ENCODE measurements at places on chromosomes 16 and 17.

DNA sequence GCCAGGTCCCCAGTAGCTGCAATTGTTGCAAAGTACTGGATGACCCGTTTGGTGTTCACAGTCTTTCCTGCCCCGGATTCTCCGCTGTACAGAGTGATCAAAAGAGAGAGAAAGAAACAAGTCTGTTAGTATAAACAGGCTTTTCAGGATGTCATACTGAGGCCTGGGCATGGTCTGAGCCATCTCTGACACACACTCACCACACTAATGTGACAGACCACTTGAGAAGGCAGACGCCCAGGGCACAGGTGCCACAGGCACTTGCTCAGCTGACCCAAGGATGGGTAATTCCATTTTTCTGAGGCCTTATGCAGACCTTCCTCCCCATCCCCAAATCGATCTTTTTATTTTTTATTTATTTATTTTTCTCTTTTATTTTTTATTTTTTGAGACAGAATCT is 7.5 kb downstream of the MYH3 start:
- no peak for DNase-seq

DNA sequence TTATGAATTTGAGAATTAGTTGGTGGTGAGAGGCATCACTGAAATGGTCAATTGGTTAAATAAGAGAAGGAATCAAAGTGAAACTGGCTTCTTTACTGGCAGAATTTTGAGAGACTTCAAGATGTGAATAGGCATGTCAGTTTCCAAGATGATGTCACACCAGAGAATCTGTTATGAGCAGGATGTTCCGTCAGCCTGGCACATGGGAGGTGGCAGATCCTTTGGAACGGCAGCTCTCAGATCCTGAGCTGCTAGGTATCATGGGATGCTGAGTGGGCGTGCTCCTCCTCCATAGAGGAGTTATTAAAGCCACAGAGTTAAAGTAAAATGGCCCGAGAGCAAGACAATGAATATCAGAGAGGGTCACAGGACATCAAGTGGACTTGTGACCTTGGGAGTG is 444.3 kb upstream of the HSBP1 start:
- DNase-seq: no peak

GRCh38 chr17:69602972-69603371 is 188.5 kb downstream of the MAP2K6 start:
- DNase-seq: no peak

DNA sequence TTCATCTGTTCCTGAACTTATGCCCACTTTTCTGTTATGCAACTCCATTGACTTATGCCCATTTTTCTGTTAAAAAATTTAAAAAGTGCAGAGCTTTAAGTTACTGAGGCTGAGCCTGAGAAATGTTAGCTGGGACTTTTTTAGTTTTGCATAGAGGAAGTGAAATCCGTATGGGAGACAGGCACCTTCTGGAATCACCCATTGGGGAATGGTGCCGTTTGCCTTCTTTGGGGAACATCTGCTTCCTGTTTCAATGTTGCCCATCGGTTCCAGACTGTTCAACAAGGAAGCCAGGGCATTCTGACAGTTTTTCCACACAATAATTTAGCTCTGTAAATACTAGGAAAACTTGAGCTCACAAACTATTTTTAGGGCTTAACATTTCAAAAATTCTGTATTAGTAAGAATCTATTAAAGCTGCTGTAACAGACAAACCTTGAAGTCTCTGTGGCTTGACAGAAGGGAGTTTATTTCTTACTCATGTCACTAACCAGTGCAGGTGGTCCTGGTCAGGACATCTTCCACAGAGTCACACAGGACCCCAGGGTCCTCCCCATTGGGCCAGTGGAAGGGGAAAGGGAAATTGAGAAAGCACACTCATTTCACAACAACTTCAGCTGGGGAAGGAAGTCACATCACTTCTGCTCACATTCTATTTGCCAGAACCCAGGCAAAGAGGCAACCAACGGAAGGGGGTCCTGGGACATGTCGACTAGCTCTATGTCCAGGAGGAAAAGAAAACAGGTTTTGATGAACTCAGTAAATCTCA is 17.2 kb downstream of the PRKCB start:
- DNase-seq: no peak

DNA sequence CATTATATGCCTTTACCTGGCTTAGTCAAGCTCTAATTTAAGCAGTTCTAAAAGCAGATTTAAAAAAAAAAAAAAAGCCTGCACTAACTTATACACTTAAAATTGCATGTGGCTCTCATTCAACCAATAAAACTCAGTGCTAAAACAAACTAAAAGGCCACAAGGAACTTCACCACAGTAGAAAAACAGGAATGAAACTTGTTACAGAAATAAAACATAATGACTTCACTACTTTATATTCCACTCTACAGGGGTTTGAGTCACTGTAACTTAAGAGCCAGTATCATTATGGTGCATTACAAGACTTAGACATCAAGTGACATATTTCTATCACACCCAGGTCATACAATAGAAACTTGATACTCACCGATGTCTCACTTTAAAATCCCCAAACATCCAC is 11.1 kb downstream of the CA10 start:
- DNase-seq: peak; percentile 72

DNA sequence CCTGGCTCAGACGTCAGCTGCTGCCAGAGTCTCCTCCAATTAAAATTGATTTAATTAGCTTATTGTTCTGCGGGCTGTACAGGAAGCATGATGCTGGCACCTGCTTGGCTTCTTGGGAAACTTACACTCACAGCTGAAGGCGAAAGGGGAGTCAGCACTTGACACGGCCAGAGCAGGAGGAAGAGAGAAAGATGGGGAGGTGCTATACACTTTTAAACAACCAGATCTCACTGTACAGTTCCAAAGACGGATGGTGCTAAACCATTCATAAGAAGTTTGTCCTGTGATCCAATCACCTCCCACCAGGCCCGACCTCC is 1.4 kb upstream of the PRDM7 start:
- no peak for DNase-seq

- no peak for DNase-seq
Measured at GRCh38 chr16:1492082-1492922, 858 bp upstream of the TELO2 start.

- no peak for DNase-seq
Measured at GRCh38 chr16:48421741-48422140, 36.5 kb upstream of the SIAH1 start.

GRCh38 chr16:78235168-78235800 is 135.8 kb downstream of the WWOX start:
- DNase-seq: peak; percentile 75

DNA sequence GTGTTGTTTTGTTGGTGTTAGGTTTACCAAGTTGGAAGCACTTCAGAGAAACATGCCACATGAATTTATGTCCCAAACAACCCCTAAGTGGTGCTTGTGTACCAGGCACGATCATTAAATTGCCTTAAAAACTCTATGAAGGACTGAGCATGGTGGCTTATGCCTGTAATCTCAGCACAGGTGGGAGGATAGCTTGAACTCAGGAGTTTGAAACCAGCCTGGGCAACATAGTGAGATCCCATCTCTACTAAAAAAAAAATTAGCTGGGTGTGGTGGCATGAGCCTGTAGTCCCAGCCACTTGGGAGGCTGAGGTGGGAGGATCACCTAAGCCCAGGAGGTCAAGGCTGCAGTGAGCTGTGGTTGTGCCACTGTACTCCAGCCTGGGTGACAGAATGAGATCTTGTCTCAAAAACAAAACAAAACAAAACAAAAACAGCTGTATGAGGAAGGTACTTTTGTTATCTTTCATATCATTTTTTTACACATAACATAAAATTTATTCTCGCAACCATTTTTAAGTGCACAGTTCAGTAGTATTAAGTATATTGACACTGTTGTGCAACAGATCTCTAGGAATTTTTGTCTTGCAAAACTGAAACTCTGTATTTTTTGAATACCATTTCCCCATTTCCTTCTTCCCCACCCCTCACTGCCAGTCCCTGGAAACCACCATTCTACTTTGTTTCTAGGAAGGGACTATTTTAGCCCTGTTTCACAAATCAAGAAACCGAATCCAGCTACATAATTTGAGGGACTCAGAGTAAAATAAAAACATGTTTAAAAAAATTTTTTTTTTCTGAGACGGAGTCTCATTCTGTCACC is 14.3 kb upstream of the RBBP6 start:
- no peak for DNase-seq

DNA sequence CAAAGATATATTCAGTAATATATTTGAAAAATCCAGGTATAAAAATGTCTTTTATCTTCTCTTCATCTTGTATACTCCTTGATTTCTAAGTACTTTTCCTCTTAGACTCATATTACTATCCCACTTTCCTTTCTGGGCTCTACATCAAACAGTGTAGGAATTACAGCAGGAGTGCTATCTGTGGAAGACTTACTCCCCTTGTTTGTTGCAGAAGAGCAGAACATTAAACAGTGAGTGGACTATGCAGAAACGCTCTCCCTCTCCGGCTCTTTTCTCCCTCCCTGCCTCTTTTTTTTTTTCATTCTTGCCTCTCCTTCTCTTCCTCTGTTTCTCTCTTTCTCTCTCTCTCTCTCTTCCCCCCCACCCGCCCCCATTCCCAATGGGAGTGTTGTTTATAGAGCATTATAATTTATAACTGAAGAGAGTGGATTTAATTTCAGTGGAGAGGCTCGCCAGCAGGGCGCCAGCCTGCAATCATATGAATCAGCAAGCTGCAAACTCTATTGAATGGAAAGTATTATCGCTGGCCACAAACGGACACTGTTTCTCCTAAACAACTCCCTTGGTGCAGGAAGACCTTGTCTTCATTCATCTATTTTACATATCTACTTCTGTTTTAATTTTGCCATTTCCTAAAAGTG is 242.3 kb upstream of the TBX2 start:
- DNase-seq: no peak

DNA sequence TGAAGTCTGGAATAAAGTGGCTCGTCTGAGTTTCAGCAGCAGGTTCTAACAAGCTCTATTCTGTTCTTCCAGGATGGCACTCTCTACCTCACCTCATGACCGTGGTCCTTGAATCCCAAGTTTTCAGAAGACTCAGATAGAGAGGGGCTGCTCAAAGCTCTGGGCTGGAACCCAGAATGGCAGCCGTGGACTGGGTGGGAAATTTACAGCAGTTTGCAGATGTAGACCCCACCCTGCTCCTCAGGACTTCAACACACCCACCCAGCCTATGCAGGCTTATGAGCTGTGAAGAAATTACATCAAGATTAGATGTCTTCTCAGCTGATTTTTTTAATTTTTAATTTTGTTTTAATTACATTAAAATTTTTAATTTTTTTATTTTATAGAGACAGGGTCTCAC is 59.4 kb downstream of the METRNL start:
- no peak for DNase-seq

DNA sequence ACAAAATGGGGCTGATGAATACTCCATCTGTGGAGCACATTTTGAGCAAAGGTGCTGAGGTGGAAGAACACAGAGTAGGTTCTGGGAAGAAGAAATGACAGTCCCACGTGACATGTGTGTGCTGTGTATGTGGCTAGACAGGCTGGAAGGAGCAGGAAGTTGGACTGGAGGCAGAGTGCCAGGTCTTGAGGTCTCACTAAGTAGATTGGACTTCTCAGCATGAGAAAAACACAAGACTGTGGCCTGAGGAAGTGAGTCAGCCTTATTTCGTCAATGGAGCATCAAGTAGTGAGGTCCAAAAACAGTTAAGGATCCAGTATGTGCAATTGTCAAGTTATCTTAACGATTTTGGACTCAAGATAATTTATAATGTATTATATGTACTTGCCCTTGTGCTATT is 736.5 kb downstream of the KCNJ2 start:
- peak; percentile 85 for DNase-seq

GRCh38 chr16:84067640-84068039 is 25.0 kb upstream of the SLC38A8 start:
- DNase-seq: no peak

- DNase-seq: peak; percentile 17
Measured at GRCh38 chr16:6016530-6017184, 919.1 kb upstream of the EEF2KMT start.

DNA sequence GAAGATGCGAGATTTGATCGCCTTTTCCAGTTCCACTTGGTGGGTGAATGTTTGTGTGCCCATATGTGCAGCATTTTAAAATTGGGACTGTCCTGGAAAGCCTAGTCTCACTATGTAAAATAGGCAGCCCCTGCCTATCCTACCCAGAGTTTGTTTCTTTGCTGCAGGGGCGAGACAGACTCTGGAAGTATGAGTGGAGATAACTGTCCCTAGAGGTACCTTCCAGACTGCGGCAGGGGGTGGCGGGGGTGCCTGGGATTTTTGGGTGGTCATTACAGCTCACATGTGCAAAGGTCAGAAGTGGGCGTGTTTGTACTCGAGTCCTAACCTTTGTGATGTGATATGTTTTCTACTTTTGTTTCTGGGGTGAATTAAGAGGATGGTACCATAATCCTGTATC is 36.6 kb downstream of the MPRIP start:
- no peak for DNase-seq

GRCh38 chr17:55273579-55274354 is 9.0 kb downstream of the HLF start:
- no peak for DNase-seq

DNA sequence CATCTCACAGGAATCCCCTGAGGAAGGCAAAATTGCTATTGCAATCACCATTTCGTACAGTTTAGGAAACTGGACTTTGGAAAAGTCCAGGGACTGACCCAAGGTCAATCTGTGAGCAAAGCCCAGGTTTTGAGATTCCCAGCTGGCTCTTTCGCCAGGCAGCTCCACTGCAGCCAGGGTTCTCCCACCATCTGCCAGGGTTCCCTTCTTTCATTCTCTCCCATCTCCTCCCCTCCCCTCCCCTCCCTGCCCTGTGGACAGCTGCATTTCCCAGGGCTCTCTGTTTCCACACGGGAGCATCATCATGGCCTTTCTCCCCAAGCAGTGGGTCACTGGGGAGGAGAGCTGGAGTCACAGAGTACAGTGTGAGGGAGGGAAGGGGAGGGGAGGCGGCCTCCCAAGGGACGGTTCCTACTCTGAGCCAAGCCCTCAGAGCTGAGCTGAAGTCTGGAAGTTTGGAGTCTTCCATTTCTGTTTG is 11.9 kb upstream of the GSDMA start:
- no peak for DNase-seq

DNA sequence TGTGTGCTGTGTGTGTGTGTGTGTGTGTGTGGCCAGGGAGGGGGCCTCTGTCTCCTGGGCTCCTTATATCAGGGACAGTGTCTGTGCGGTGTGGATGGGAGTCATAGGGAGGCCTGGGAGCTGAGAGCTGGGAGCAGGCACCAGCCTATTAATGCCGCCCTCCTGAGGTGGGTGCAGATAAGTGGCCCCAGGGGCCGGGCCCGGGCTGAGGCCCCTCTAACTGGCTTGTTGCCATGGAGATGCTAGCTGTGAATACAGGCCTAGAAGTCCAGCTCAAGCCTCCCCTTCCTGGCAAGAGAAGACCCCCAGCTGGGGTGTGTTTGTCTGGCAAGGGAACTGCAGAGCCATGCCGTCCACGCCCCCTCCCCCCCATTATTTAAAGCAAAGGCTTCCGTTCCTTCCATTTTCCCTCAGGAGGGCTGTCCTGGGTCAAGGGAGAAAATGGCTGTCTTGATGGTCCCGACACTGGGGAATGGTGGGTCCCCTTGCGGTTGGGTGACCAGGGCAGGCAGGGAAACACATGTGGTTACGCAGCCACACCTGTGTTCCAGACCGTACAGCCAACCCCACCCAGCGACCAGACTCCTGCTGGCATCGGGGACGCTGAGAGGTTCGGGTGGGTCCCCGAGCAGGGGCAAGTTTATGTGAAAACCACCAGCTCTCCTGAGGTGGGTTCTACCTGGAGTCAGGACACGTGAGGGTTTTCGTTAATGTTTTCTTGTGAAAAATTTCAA is 141.1 kb downstream of the MRM1 start:
- DNase-seq: no peak

Measured in PC-3 (cell line).